ENCODE measurements at places on chromosomes 11 and 22. TPM values are rescaled to one million over a fixed set of nuclear protein-coding genes. Genes with fewer than 3 reads are reported as not detected.

MICAL3 gene
- 36.9 TPM for total RNA-seq

PARVG gene
- total RNA-seq = 19.9 TPM

TRIM51 gene
- not detected for total RNA-seq

AIFM3 gene
- total RNA-seq = not detected

GPHA2 gene
- total RNA-seq = not detected

OR52E8 gene
- not detected for total RNA-seq

CHRNA10 gene
- total RNA-seq = not detected

ZNF70 gene
- total RNA-seq = 5.2 TPM

SLC22A12 gene
- total RNA-seq = not detected

RAB36 gene
- total RNA-seq = 1.8 TPM

TBX1 gene
- total RNA-seq = not detected

F2 gene
- 2.6 TPM for total RNA-seq

SLN gene
- not detected for total RNA-seq

C11orf87 gene
- not detected for total RNA-seq

MRGPRX4 gene
- not detected for total RNA-seq

RASGRP2 gene
- total RNA-seq = 44.2 TPM

PNPLA3 gene
- total RNA-seq = not detected

MYO18B gene
- total RNA-seq = 12.0 TPM

ART1 gene
- total RNA-seq = 5.6 TPM

ARAP1 gene
- 238 TPM for total RNA-seq

DERL3 gene
- total RNA-seq = 7.5 TPM

GDPD4 gene
- not detected for total RNA-seq

MOGAT2 gene
- not detected for total RNA-seq

ALDH3B1 gene
- 42.8 TPM for total RNA-seq

SSRP1 gene
- 110 TPM for total RNA-seq

GVQW3 gene
- not detected for total RNA-seq

HPX gene
- 16.8 TPM for total RNA-seq

MAP6 gene
- total RNA-seq = 15.8 TPM

PATE1 gene
- total RNA-seq = not detected

HTATIP2 gene
- 34.6 TPM for total RNA-seq

HEPACAM gene
- total RNA-seq = not detected

SPDYC gene
- total RNA-seq = not detected

SF1 gene
- total RNA-seq = 332 TPM

PAMR1 gene
- total RNA-seq = 4.6 TPM

OR51A4 gene
- total RNA-seq = not detected

OR6T1 gene
- total RNA-seq = not detected

OR51B5 gene
- not detected for total RNA-seq

ENTHD1 gene
- total RNA-seq = 0.21 TPM

HOATZ gene
- total RNA-seq = not detected

DDI1 gene
- not detected for total RNA-seq

MMP27 gene
- total RNA-seq = not detected

OR4D5 gene
- not detected for total RNA-seq

PRODH gene
- 1.4 TPM for total RNA-seq

MS4A4A gene
- total RNA-seq = 7.9 TPM

TUBA8 gene
- not detected for total RNA-seq

RASSF10 gene
- not detected for total RNA-seq

TNNT3 gene
- total RNA-seq = 10.1 TPM

MS4A6A gene
- 35.0 TPM for total RNA-seq

KCNJ5 gene
- total RNA-seq = 0.53 TPM

TP53I11 gene
- total RNA-seq = 266 TPM

OR8G5 gene
- total RNA-seq = not detected

OR4A16 gene
- total RNA-seq = not detected

LRRC4C gene
- not detected for total RNA-seq

P4HA3 gene
- total RNA-seq = 2.1 TPM

GLB1L2 gene
- total RNA-seq = 1.7 TPM

PKDREJ gene
- not detected for total RNA-seq

RFPL1 gene
- not detected for total RNA-seq
